DMS53 (cell line): ENCODE measurements at places on chromosomes 2 and 18.
A peak's percentile ranks its signal among the peaks of the same experiment; 100 is the strongest.

DNA sequence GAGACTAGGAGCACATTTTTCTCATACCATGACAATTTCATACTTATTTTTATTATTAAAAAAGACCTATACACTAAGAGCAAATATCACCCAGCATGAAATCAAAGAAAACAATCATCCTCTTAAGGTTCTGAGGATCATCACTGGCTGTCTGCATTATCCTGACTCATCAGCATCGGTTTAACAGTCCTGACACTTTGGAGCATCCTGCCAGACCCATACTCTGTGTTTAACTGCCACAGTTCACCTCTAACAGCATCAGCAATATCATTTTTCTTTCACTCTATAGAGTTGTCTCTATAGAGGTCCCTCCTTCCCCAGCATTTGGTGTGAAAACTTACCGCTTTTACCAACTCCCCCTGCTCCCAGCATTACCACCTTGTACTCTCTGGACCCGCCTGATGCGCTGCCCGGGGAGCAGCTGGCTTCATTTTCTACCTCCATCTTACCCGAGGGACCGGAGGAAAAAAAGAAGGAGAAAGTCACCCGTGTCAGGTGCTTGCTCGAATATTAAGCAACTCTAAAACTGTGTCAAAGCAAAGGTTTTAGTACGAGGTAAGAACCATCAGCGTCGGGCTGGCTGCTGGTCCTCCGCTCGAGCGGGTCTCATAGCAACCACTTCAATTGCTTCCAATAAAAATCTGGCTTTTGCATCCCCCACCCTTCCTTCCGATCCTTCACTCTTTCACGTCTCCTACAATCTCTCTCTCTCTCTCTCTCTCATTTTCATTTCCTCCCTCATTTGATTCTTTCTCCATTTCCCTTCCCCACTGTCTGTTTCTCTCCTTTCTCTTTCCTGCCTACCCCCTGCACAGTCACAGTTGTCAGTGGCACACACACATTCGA, at the start of gene RIT2:
Gene RIT2 (minus strand): TSS at position 610 of the 846 bp plus-strand sequence.
- no peak for DNase-seq

GRCh38 chr2:132448771-132449170, 32.2 kb downstream of the GPR39 start:
- DNase-seq = peak; percentile 45

GRCh38 chr2:72689579-72690195, 136.1 kb downstream of the EXOC6B start:
- no peak for DNase-seq

DNA sequence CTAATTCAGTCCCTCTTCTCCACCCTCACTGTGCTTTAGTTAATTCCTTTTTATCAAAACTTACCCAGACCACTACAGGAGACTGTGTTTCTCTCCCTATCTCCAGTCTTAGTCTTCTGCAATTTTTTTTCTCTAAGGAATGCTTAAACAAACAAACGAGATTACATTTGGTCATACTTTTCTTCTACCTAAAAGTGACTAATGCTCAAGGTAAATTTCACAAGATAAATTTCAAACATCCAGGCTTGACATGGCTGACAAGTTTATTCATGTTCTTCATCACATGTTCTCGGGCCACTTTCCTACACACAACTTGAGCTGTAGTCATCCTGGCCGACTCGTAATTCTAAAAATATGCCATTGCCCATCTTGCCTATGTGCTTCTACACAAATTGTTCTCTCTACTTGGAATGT, 23.2 kb upstream of the ACSL3 start:
- DNase-seq = no peak

DNA sequence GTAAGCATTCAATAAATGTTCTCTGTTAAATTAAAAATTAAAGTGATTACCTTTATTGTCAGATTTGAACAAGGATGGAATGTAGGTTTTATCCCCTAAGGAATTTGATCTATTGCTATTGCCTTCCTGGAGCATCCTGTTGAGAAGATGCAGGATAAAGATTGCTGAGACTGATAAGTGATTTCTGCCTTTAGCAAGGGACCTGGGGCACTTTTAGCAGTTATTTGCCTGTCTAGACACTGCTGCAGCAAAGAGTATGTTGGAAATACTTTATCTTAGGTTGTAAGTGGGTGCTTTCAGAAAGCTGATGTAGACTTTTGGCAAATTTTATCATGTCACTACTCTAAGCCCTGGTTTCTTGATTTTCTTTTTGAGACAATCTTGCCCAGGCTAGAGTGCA, 69.5 kb downstream of the FAM117B start:
- no peak for DNase-seq
